SJSA1 (cell line): ENCODE measurements at places on chromosomes 5 and 9.

GRCh38 chr5:111495159-111495558, 17.2 kb downstream of the STARD4 start:
- DNase-seq = no peak

GRCh38 chr5:54988218-54988617, 2.8 kb upstream of the ESM1 start:
- DNase-seq = no peak

GRCh38 chr9:127004946-127005769, 90.6 kb downstream of the RALGPS1 start:
- DNase-seq = no peak

DNA sequence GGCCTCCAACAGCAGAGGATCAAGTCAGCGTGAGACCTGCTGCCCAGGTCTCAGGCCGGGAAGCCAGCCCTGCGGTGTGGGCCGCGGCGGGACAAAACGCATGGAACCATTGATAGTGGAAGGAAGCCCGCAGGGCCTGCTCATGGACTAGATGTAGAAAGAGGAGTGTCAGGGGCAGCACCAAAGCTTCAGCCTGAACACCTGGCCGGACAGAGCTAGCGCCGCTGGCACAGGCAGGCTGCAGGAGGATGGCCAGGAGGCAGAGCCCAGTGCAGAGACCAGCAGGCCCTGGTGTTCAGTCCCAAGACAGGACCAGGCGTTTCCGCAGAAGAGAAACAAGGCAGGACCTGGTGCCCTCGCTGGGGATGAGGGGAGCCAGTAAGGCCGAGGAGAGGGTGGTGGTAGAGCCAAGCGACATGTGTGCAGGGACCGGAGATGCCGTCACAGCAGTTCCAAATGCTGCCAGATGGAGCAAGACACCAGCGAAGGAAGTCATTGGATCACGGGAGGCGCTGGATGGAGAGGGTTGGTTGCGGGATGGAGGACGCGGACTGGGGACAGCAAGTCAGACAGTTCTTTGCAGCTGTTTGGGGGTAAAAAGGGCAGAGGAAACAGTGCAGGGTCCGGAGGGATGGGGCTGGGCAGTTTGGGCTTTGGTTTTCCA, 42.1 kb upstream of the OLFM1 start:
- DNase-seq = no peak

GRCh38 chr9:97310896-97311295, 3.4 kb downstream of the CCDC180 start:
- DNase-seq = no peak

DNA sequence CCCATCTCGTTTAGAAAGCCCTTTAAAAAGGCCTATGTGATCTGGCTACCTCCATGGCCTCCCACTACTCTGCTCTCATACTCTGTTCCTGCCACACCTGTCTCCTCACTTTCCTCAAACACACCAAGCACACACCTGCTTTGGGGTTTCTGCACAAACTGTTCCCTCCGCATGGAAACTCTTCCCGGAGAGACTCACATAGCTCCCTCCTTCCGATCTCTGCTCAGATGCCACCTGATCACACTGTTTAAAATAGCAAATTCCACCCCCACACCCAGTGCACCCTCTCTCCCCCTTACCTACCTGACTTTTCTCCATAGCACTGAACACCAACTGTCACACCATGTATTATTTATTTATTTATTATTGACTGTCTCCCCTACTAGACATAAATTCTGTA, 84.0 kb upstream of the NR4A3 start:
- no peak for DNase-seq

DNA sequence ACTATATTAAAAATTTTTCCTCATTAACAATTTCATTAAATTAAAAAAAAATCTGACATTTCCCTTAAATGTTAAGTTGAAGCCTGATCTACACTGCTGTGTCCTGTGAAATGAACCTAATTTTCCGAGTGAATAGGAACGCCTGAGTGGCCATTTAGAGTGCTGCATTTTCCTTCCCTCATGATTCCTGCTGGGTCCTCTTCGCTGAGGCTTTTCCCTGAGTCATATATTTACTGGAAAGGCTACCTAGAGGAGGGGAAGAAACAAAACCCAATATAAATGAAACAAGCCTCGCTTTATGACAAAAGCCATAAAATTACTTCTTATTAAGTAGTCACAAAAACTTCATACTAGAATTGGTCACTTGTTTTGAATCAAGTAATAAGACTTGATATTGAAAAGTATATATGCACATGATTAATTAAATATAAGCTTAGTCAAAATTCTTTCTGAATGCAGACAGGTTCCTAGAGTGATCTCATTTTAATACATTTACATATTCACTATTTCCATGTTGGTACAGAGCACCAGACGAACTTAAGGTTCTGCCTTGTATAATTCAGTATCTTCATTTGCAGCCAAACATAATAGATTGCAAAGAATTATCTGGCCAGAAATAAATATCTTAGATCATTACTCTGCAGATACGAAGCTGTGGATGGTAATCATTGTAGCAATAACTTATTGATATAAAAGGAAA, 6.3 kb upstream of the ISCA1 start:
- no peak for DNase-seq

DNA sequence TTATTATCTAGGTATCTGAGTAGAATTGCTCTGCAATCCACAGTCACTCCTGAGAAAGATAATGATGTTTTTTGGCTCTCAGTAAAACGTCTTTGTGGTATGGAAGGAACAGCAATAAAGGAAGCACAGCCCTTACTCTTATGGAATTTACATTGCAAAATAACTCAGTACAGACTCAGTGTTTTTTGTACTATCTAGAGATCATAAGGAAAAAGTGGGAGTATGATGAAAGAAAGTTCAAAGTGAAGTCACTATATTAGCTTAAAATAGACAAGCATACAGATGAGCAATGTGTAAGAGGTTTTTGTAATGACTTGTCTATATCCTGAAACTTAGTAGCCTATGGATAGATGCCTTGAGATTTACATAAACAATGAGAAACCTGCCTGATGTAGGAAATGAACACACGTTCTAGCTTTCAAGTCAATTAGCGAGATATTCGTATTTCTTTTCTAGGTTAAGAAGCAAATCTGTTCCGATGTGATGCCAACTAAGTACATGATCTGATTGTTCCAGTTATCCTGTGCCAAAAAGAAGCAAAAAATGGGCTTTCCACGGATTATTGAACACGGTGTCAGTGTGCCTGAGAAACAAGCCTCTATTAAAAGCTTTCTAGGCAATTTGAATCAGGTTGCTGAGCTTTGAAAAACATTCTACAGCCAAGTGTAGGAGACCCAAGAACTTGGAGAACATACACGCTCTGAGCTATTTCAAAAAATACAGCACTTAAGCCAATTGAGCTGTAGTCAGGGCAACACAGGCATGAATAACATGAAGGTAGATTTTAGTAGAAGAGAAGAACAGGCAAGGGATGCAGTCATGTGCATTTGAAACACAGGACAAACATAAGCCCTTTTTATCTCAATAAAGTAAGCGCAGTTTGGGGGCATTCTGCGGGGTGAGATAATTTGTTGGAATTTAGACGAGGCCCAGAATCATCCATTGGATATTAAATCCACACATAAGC, 86.3 kb upstream of the TAF11L2 start:
- DNase-seq = no peak

- no peak for DNase-seq
Measured at GRCh38 chr9:85703398-85703797, 38.4 kb downstream of the AGTPBP1 start.

DNA sequence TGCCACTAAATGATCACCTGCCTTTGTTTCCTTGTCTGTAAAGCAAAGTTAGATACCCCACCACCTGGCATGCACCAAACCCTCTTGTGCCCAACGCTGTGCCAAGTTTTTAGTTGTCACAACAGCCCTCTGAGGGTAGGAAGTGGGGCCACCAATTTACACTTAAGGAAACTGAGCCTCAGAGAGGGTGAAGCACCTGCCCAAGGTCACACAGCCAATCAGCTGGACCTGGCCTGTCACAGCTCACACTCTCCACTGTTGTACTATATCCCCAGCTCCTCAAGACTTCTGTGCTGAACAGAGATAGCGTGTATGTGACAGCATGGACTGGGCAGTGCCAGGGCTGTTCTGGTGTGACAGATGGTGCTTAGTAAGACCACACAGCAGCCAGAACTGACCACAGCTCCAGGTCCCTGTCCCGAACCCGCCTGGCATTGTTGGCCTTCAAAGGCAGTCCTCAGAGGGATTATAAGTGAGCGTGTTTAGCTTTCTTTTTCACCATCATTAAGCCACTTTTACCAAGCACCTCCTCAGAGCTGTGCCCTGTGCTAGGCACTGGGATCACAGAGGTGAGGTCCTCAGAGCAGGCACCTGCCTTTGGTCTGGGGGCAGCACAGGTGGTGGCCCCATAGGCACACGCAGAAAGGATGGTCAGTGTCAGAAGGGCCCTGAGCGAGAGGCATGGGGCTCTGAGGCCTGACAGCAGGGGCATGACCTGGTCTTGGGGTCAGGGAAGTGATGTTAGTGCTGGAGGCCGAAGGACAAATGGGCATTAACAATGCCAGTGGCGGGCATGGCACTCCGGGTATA, 71.1 kb downstream of the COL27A1 start:
- DNase-seq = no peak

- DNase-seq = no peak
Measured at GRCh38 chr9:74697535-74697934, 190.2 kb downstream of the TRPM6 start.

GRCh38 chr9:129173296-129174101, 4.6 kb downstream of the IER5L start:
- DNase-seq = no peak

GRCh38 chr9:104775976-104776375, 12.0 kb downstream of the NIPSNAP3B start:
- no peak for DNase-seq

- DNase-seq = no peak
Measured at GRCh38 chr5:170294556-170294955, 3.0 kb downstream of the LCP2 start.

DNA sequence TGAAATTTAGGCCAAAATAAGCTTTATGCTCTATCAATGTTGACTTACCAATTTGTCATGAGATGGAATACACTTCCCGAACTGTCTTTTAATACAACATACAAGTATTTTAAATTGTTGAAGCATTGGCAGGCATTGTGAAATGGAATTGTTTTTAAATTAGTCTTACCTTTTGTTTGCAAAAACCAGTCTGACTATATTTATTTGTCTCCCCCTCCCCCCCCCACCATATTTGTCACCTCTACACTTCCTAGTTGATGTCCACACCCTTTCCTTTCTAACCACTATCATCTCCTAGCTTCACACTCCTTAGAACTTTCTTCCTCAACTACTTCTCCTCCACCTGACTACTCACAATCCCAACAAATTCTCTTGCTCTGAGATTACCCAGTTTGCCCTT, 40.9 kb downstream of the FAF2 start:
- no peak for DNase-seq

GRCh38 chr9:128025736-128026135, 41.4 kb downstream of the NAIF1 start:
- no peak for DNase-seq

DNA sequence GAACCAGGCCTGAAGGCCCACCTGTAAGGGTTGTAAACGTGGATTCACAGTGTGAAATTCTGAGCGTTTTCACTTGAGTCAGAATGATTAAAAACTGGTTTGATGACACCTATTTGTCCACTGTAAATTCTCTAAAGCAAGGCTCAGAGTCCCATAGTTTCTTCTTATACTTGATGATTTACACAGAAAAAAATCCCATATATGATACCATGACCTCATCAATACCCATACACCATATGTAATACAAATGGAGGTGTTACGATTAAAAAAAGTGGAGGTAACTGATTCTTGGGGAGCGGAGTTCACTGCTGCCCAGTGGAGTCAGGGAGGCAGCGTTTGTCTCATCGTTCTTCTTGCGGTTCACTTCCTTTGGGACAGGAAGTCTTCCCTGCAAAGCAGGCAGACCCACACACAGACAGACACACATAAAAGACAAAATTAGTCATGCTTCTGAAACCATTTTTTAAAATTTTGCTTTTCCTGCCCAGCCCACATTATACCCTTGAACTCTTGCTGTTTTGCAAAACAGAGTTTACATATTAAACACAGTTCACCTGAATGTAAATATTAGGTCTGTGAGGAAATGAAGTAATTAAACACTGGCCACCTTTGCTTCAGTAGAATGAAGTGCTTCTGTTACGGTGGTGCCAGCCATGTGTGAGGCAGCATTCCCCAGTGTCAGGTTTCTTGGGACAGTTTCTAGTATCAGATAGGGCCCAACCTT, 26.2 kb downstream of the NREP start:
- DNase-seq = no peak

DNA sequence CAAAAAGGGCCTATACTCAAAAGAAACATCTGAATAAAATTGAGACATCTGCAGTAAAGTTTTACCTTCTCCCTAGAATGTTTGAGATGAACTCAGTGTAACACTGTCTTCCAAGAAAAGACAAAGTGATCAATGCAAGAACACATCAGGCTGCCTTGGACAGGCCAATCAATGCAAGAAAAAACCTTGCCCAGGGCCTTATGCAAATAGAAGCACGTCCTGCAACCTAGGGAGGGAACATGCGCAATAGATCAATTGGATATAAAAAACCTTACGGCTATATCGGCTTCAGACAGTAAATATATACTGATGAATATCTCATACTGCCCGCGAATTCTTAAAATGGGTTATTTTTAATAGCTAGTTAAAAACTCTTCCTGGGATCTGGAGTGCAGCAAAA, 66.4 kb upstream of the POU5F2 start:
- no peak for DNase-seq

- peak; percentile 93 for DNase-seq
Measured at GRCh38 chr5:135208903-135209721, 175.1 kb upstream of the PITX1 start.

GRCh38 chr9:135671591-135672041, 8.5 kb downstream of the LCN9 start:
- no peak for DNase-seq

GRCh38 chr5:149128023-149128875, 13.0 kb upstream of the ABLIM3 start:
- DNase-seq = peak; percentile 55

DNA sequence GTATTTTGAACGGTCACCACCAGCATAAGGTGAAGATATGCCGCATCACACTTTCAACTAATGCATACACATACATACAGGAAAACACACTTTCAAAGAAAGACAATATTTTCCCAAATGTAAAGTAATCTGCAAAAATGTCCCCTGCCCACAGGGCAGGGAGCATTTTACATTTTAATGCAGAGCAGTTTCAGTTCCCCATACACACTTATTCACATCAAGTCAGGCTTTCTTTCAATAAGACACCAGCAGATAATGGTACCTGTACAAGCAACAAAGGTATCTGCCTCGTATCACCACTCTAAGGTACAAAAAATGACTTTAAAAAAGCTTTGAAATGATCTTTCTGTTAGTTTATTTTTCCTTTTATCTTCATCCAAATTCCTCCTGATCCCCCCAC, 247.1 kb upstream of the CCNG1 start:
- no peak for DNase-seq

- no peak for DNase-seq
Measured at GRCh38 chr5:39905356-39905755, 480.6 kb upstream of the DAB2 start.
